ENCODE measurements at places on chromosomes 3 and 15.
A peak's percentile ranks its signal among the peaks of the same experiment; 100 is the strongest.

- no peak for DNase-seq
These were observed 934.0 kb downstream of the VGLL3 start for GRCh38 chr3:86056962-86057361.

DNA sequence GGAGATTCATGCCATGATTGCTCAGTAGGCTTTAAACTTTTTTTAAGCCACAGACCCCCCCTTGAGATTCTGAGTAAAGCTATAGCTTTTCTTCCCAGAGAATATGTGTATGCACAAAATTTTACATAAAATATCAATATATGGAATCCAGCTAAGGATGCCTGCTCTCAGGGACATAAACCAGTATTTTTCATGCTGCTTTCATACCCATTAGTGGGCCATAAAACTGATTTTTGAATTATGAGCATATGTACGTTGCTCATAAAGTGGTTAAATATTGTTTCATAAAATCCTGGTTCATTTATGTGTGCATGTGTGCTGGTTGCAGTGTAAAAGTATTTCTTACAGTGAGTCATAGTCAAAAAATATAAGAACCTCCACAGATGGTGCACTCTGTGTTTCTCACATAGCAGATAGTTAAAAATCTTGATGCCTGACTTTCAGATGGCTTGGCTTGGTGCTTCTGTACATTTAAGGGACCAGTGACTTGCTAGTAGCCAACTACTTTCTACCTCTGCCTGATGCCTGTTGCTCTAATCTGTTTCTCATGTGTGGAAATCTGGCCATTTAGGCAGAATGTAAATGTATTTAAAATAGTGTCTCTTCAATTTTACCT lies 71.9 kb downstream of the ARHGEF26 start:
- DNase-seq: peak; percentile 53

DNA sequence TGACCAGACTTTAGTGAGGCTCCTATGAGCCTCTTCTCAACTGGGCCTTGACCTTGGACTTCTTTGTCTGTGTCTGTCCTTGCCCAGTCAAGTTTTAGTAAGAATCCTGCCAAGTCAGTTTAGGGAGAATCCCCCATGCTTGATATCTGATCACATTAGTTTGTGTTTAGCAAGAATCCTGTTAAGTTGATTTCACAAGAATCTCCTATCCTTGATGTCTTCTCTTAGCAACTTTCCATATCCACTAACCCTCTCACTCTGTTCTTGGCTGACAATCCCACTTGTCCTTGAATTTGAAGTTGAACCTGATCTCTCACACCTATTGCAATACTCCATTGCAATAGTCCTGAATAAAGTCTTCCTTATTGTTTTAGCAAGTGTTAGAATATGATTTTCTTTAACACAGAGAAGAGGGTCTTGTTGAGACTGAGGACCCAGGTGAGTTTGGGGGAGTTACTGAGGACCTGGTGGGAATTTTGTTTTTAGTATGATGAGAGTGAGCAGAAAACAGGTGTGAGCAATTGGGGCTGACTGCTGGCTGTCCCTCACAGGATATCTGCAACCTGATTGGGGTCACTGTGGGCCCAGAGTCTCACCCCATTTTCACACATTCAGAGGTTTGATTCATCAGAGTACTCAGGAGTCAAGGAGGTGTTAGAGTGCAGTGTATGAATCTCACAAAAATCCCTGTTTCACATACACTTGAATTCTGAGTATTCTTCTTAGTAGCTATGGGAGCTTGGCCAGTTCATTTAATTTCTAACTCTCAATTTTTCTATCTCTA lies 39.9 kb upstream of the TNFAIP8L3 start:
- no peak for DNase-seq

GRCh38 chr3:39587113-39587512 lies 119.6 kb downstream of the MOBP start:
- DNase-seq: no peak

- no peak for DNase-seq
These were observed 218.5 kb downstream of the ITPR1 start for GRCh38 chr3:4711680-4711992.

GRCh38 chr3:48561045-48561736 lies 2.4 kb downstream of the UCN2 start:
- DNase-seq: peak; percentile 57

DNA sequence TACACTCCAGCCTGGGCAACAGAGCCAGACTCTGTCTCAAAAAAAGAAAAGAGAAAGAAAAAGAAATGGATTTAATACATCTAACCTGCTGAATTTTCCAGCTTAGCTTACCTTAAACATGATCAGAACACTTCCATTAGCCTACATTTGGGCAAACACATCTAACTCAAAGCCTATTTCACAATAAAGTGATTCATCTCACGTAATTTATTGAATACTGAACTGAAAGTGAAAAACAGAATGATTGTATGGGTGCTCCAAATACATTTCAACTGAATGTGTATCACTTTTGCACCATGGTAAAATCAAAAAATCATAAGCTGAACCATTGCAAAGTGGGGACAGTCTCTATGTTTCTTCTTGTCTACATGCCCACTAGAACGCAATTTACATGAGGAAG lies 9.0 kb downstream of the PIK3R4 start:
- DNase-seq: no peak

DNA sequence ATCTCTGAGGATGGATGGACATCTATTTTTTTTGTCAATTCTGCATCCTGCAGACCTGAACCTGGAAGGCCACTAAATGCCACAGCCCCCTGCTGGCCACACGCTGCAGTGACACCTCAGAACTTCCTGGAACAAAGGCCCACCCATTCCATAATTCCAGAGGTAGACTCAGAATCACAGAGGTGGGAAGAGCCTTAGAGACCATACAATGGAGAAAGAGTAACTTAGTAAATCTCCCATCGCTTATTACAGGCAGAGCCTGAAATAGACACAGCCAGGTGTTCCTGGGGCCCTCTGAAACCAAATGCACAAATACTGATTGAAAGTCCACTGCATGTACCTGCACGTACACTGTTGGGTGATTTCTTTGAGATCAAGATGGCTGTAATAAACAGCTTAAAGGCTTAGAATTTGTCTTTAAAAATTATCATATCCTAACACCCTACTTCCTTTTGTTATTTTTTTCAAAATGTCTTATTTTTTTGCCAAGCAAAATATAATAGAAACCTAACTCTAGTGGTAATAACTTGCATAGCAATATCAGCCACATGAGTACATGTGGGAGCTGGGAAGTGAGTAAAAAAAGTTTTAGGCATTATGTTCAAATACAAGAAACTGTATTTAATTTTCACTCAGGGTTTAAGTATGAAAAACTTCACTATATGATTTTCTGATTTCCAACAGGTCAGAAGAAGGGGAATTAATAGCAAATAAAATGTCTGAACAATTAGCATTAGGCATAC lies 62.7 kb downstream of the EOMES start:
- peak; percentile 41 for DNase-seq

GRCh38 chr15:70336425-70337009 lies 238.8 kb upstream of the TLE3 start:
- DNase-seq: no peak

- no peak for DNase-seq
These were observed 255.4 kb upstream of the UBE2E1 start for GRCh38 chr3:23550402-23550801.

- peak; percentile 37 for DNase-seq
These were observed 8.5 kb downstream of the BAHD1 start for GRCh38 chr15:40449275-40449674.

GRCh38 chr3:159609625-159610024 lies 379.0 kb upstream of the IL12A start:
- peak; percentile 61 for DNase-seq

DNA sequence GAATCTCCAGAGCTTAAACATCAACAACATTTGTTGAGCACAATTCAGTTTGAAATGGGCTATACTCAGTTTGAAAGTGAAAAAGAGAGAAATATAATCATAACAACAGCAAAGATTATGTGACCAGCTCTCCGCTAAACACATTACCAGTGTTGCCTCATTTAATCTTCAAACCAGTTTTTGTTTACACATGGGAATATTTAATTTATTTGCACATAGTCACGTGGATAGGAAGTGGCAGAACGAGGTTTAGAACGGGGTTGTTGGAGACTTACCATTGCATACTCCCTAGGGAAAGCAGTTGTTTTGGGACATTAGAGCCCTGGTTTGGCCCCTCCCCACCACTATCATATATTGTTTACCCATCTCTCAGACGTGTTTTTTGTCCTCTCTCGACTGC lies 77.2 kb downstream of the IL1RAP start:
- no peak for DNase-seq

- no peak for DNase-seq
These were observed 77.9 kb downstream of the RPN1 start for GRCh38 chr3:128572644-128573105.

- DNase-seq: peak; percentile 45
These were observed 24.3 kb downstream of the MTHFS start for GRCh38 chr15:79872358-79873017.

DNA sequence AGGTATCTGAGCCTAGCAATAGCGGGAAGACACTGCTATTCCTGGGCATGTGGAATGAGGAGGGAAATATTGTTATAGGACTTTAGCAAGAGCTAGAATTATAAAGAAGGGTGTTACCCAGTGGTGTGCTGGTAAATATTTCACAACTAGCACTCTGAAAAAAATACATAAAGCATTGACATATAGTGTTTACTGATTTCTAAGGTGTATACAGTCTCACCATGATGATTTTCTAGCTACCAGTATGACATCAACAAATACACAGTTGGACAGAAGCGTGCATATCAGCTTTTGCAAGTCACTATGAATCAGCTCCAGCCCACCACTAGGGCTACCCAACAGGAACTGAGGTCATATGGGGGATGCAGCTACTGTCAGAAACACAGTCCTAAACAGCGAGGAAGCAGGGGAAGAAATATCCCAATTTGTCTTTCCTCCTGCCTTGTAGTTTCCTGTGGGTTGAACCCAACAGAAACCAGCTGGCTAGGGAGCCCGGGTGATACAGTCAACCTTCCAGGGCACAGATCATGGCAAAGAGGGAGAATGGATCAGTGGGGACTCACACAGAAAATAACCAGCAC lies 39.6 kb downstream of the HGD start:
- peak; percentile 55 for DNase-seq

GRCh38 chr3:26104851-26105251 lies 315.0 kb downstream of the OXSM start:
- no peak for DNase-seq

DNA sequence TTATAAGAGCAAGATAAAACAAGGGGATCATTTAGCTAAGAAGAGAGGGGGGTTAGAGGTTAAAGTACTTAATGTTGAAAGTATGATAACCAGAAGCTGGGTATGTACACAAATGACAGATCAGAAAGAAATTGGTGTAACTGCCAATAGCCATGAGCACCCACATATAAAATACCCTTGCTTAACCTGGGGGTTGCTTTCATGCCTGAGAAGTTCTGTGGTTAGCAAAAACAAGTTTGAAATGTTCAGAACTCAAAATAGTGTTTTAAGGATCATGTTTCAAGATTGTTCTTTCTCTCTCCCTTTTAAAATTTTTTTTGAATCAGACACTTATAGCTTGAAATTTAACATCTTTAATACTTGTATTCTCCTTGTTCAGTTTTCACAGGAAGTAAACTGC lies 321.4 kb upstream of the GBE1 start:
- peak; percentile 48 for DNase-seq

- no peak for DNase-seq
These were observed 44.6 kb downstream of the ABHD2 start for GRCh38 chr15:89132611-89133507.

GRCh38 chr3:116444819-116445310 lies 422 bp downstream of the LSAMP start:
- DNase-seq: peak; percentile 13

DNA sequence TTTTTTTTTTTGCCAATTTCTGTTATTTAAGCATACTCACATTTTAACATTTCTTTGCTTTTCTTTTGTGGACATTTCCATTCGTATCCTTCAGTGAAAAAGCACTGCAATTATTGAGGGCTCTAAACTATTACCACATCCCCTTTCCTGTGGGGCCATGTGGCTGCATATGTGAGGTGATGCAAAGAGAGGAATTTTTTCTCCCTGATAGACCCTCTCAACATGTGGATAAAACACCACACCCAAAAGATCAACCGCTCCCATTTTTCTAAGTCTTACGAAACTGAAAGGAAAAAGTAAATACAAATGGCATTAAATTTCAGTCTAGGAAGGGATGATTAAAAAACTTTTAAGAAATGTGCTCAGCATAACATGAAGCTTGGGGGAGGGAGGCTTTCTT lies 68.8 kb downstream of the DNAJC13 start:
- DNase-seq: peak; percentile 41

DNA sequence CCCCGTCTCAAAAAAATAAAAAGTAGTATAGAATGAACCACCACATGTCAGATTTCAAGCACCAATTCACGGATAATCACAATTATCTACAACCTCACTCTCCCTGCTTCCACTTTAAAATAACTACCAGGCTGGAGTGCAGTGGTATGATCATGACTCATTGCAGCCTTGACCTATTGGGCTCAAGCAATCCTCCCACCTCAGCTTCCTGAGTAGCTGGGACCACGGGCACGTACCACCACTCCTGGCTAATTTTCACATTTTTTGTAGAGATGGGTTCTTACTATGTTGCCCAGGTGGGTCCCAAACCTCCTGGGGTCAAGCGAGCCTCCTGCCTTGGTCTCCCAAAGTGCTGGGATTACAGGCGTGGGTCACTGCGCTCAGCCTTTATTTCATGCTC lies 38.1 kb upstream of the LDHAL6B start:
- peak; percentile 57 for DNase-seq

GRCh38 chr3:46663591-46664135 lies 29.8 kb downstream of the ALS2CL start:
- no peak for DNase-seq

DNA sequence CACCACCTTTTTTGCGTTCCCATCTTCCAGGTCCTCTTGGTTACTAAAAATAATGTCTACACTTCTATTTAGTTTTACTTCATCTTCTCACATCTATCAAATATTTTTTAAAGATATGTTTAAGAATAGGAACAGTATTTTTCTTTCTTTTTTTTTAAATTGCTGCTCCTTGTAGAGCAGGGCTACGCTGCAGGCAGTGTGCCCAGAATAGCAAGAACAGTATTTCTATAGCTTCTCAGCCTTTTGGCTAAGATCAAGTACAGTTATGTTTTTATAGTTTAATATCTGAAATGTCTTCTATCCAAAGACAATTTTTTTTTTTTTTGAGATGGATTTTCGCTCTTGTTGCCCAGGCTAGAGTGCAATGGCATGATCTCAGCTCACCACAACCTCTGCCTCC lies 73.0 kb downstream of the MYO9A start:
- no peak for DNase-seq

DNA sequence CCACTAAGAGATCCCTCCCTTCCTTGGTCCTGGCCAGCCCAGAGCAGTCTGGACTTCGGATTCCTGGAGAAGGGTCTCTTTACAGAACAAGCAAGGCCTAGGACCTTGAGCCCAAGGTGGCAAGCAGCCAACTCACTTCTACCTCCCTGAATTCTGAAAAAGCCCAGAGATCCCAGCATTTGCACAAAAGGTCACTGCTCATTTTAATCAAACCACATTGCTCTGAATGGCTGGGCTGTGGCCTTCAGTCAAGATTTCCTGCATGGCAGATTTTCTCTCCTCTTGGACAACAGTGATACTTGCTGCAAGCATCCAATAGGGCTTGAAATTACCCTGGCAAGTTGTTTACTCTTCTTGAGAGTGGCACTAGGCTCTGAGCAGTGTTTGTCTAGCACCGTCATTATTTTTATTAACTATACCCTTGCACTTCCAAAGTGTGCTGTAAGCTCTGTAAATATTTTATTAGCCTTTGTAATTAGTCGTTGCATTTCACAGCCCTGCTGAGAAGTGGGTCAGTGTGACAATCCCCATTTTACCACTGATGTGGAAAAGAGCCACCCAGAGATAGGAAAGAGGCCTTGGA lies 274.7 kb upstream of the CTNNB1 start:
- no peak for DNase-seq

Measured in fibroblast of upper back skin (primary cell).